Endodermal cell (in vitro differentiated cells): ENCODE measurements at places on chromosomes 3 and 15. TPM values are rescaled to one million over a fixed set of nuclear protein-coding genes. Genes with fewer than 3 reads are reported as not detected.
A peak's percentile ranks its signal among the peaks of the same experiment; 100 is the strongest.

Gene LRRC2
- 7.6 to 11.2 TPM (median 8.9 TPM) in 3 replicates for total RNA-seq

Gene STRIT1
- total RNA-seq: not detected in 2 replicates

Gene C3orf33
- total RNA-seq: 1.5 to 4.4 TPM (median 3.3 TPM) in 3 replicates

Gene ARNT2
- total RNA-seq: 9.7 to 17.8 TPM (median 15.9 TPM) in 3 replicates

DNA sequence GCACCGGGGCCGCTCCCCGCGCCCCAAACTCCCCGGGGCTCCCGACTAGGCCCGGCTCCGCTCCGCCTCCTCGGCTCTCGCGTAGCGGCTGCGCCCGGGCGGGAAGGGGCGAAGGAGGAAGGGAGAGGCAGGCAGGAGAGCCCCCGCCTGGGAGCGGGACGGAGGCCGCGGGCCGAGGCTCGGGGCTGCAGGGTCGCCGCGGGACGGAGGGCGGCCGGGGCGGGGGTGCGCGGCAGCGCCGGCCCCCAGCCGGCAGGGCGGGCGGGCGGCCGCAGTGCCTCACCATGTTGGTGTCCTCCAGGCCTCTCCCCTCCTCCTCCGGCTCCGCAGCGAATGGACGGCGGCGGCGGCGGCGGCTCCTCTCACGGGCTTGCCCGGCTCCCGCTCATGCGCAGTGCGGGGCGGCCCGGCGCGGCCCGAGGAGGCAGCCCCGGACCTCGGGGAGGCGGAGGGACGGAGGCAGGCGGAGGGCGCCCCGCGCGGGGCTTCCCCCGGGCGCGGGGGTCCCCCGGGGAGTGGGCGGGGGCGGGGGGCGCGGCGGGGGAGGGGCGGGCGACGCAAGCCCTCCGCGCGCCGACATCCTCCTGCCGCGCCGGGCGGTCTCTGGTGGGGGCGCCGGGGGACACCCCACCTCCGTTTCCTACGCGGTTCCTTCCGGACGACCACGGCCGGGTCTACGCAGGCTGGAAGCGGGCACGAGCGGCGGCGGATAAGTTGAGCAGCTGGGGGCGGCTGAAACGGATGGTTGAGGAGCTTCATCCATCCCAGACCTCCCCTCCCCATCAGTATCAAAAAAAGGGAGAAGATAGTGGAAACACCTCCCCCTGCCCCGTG, at the start of gene DCUN1D1:
DCUN1D1 (minus strand) TSS at position 335 of the 834 bp plus-strand sequence; CDS start at position 286, 49 bp downstream.
- peak; percentile 95 for DNase-seq
- H3K4me1 ChIP-seq: no peaks in the 10 kb centered on the region
- H3K36me3 ChIP-seq: no peaks in the 10 kb centered on the region
- H3K27me3 ChIP-seq: no peaks in the 10 kb centered on the region
- peak within 1 kb of the TSS; percentile 92 for H3K4me3 ChIP-seq

DNA sequence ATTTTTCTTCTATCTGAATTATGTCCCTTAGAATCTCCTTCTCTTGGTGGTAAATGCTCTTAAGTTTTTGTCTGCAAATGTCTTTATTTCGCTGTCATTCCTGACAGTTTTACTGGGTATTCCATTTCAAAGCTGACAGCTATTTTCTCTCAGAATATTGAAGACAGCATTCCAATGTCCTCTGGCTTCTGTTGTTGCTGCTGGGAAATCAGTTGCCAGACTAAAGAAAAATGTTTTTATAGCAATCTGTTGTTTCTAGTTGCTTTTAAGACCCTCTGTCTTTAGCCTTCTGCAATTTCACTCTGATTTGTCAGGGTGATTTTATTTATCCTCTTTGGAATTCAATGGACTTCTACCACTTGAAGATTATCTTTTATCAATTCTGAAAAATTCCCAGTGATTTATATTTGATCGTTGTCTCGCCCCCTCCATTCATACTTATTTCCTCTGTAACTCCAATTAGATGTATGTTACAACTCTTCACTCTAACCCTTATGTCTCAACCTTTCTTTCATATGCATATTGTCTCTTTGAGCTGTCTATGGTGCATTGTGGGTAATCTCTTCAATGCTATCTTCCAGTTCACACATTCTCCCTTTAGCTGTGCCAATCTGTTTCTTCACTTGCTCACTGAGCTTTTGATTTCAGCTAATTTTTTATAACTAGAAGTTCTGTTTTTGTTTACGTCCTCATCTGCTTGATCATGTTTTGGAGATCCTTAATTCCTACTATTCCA, 23.5 kb downstream of the UBXN7 start:
- H3K27me3 ChIP-seq: no peaks in the 10 kb centered on the region
- H3K27ac ChIP-seq: no peak overlapping the region
- H3K4me1 ChIP-seq: no peaks in the 10 kb centered on the region

DNA sequence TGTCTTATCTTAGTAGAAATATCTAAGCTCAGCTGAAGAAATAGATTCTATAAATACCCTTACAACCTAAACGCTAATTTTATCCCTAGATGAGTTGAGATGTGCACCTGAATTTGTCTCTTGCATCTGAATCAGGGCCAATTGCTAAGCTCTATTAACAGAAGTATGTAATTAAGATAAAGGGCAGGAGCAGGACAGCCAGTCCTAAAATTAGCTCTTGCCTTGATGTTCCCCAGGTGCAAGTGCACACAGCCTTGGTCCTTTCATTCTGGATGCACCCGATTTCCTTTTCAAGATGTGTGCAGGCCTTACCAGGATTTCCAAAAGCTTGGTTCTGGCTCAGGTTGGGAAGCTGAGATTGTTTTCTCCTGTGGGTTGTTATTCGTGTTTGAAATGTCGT, 52.4 kb downstream of the MAGI1 start:
- no peak overlapping the region for H3K4me3 ChIP-seq
- H3K4me1 ChIP-seq: peaks cover 3% of the 10 kb centered on the region
- H3K27me3 ChIP-seq: no peaks in the 10 kb centered on the region
- H3K27ac ChIP-seq: no peak overlapping the region
- H3K36me3 ChIP-seq: no peaks in the 10 kb centered on the region
- no peak for DNase-seq

GRCh38 chr15:87901926-87902690, 354.4 kb downstream of the NTRK3 start:
- no peak overlapping the region for H3K27ac ChIP-seq
- no peaks in the 10 kb centered on the region for H3K4me1 ChIP-seq
- no peak for DNase-seq
- H3K4me3 ChIP-seq: no peak overlapping the region

- H3K36me3 ChIP-seq: no peaks in the 10 kb centered on the region
- peaks cover 5% of the 10 kb centered on the region for H3K4me1 ChIP-seq
- no peak overlapping the region for H3K4me3 ChIP-seq
- no peaks in the 10 kb centered on the region for H3K27me3 ChIP-seq
- DNase-seq: no peak
Measured at GRCh38 chr15:81492331-81492968, 118.4 kb upstream of the TMC3 start.
